Activated T-helper 1 cell treated with Interleukin-2 at 50 U/mL for 16 hours (primary cell): ENCODE measurements at places on chromosomes 1 and 21.

DNA sequence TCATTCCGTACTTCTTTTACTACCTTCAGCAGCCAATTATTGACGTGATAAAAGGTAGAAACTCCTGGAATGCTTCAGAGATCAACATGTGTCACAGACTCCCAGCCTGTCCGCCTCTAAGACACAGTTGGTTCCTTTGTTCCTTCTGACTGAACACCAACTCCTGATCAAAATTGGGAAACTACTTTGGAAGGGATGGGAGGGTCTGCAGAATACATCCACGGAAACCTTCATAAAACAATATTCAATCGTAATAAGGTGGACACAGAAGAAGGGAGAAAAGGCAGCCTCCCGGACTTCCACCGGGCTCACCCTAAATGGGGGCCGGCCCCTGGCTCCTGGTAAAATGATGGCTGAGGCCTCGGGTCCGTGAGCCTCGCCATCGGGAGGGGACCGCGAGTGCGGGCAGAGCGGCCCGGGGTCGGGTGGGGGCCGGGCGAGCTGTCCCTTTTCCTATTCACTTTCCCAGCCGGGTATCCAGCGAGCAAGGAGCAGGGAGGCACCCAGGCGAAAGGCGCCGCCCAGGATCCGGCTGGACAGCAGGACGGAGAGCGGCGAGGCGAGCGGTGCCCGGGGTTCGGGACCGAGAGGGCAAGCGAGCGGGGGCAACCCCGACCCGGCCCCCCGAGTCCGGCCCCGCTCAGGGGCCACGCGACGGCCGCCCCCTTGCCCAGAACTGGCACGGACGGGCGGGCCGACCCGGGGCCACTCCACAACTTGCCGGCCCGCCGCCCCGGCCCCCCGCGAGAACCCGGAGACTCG lies 805 bp downstream of the NRIP1 start:
- DNase-seq, result no peak

GRCh38 chr1:205249651-205250050 lies 21.9 kb downstream of the TMCC2 start:
- no peak for DNase-seq

GRCh38 chr1:5768014-5768413 lies 224.2 kb downstream of the NPHP4 start:
- no peak for DNase-seq

DNA sequence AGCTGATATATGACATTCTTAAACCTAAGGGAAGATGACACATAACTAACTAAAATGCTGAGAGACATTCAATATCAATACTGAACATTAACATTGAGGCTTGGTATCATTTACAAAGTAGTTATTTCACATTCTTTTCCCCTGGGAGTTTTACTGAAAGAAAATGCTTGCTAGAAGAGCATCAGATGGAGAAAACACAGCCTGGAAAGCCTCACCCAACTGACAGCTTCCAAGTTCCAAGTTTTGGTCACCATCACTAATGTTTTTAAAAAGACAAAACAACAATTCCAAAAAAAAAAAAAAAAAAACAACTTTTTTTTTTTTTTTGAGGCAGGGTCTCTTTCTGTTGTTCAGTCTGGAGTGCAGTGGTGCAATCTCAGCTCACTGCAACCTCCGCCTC lies 80.6 kb downstream of the DSCAM start:
- no peak for DNase-seq
